Testis (tissue), 5 donors: ENCODE measurements at places on chromosomes 11 and 22. TPM values are rescaled to one million over a fixed set of nuclear protein-coding genes. Genes with fewer than 3 reads are reported as not detected.

The RFPL1 gene
- 0.37 TPM for total RNA-seq

The PLAAT2 gene
- 1.2 TPM for total RNA-seq

The F2 gene
- 2.4 TPM for total RNA-seq

The MOGAT2 gene
- 0.19 TPM for total RNA-seq

The VWCE gene
- total RNA-seq: 11.1 TPM

The OSM gene
- total RNA-seq: not detected

The MUC2 gene
- 0.93 TPM for total RNA-seq

The TMEM191B gene
- 79.9 TPM for total RNA-seq

The MRGPRE gene
- total RNA-seq: 1.0 TPM

DNA sequence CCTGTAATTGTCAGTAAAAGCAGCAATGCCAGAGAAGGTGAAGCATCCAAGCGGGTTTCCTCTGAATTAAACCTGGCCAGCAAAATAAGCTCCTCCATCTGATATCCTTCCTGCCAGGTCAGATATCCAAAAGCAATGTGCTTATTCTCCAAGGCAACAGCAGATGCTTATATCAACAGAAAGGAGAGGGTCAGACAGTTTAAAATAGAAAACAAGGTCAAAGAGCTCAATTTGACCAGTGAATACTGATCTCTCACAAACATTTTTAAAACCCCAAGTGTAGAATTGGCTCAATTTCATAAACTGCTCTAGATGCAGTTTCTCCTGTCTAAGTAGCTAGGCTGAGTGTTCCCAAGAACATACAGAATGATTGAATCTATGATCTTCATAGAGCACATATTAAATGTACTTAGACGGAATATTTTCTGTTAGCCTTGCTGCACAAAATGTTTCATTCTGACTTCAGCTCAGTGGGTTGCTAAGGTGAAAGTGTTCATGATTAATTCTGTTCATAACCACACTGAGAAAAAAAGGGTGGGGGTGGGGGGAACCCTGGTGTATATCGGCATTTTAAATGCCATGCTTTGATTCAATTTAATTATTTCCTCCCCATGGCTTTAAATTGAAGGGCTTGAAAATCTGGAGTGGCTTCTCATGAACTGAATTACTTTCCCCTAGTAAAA, 174.2 kb upstream of the ARHGAP20 start:
- DNase-seq: no peak

DNA sequence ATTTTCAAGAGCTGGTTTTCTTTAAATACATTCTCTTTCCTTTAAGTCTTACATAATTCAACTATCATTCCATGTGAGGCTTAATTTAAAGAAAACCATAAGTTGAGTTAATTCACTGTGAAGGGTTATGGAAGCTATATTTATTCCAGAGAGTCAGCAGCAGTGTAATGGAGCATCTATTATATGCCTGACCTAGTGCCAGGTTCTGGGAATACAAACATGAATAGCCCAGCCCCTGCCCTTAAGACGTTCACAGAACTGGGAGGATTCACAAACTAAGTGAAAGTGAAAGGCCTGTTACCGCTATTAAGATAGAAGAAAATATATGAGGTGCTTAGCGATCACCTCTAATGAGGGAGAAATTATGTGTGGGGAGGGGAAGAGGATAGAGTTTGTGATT, 408.9 kb upstream of the CCDC90B start:
- DNase-seq: no peak

DNA sequence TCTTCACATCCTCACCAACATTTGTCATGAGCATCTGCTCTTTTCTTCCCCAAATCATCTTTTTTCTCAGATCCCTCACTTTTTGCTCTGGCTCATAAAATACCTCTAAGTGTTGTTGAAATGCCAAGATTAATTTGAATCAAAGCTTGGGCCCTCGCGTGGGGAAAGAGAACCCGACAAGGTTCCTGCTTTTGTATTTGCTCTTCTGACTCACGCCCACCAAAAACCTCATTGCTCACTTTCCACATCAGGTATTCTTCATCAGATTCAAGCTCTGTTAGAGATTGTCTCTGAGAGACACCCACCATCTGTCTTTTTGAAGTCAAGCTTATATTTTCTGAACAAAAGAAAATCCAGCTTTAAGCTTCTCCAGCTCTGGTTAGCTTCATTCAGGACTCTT, 52.9 kb upstream of the FBXO3 start:
- no peak for DNase-seq

DNA sequence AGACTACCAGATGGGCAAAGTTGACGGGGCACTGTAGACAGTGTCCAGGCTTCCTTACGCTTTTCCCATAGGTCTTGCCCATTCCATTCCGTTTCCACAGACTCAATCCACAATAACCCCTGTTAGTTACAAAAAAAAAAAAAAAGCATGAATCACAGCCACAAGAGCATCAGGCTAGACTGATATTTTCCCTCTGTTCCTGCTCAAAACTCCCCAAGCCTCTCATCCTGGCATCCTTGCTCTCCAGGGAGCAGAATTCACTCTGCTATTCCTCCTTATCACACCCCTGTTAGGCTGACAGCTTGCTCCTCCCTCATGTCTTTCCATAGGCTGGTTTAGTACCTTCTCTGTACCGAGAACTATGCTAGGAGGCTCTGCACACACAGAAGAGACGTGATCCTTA, 42.2 kb downstream of the TMEM123 start:
- DNase-seq: no peak

DNA sequence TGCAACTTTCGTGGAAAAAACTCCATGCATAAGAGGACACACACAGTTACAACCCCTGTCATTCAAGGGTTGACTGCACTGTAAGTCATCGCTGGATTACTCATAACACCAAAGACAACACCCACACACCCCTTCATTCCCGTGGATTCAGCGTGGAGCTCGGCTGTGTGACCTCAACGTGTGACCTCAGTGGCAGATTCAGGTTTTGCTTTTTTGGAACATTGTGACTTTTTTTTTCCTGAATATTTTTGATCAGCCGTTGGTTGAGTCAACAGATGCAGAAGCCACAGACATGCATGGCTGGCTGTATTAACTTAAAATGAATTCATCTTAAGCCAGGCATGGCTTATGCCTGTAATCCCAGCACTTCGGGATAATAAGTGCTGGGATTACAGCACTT, 19.7 kb upstream of the MUC5AC start:
- no peak for DNase-seq

DNA sequence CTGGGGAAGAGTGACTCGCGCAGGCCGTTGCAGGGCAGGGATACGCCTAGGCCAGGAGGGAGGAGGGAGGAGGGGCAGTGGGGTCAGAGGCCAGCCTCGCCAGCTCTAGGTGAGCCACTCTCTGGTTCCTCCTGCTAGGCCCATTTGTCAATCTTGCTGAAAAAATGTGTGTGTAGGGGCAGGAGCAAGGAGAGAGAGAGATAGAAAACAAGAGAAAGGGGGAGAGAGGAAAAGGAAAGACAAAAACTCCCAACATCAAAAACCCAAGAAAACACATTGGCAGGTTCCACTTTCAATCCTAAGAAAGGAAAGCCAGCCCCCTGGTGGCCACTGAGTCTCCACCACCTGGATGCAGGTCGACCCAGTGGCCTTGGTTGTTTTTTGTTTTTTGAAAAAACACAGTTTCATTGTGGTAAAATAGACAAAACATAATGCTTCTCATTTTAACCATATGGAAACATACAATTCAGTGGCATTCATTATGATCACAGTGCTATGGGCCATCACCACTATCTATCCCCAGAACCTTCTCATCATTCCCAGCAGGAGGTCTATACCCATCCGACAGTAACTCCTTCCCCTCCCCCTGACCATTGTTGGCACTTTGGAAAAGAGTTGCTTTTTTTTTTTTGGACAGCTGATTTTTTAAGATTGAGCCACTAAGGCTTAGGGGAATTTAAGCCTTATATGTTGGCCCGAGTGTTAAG, 10.9 kb downstream of the OMP start:
- peak; percentile 67 for DNase-seq

DNA sequence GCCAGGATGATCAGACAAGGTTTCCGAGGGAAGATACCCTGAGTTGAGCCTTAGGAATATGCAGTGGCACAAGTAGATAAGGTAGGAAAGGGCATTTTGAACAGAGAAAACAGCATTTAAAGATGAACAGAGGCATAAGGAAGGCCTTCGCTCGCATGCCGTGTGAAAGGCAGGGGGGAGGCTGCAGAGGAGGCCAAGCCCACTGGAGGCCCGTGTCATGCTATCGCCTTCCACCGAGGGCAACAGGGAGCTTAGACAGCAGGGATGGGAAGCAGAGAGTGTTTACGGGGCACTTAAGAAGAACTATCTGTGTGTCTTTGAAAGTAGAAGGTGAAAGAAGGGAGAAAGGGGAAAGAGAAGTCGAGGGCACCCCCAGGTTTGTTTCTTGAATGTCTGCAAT, 148.3 kb downstream of the PKNOX2 start:
- no peak for DNase-seq

- no peak for DNase-seq
These were observed 6.7 kb downstream of the SLC37A2 start for GRCh38 chr11:125069796-125070195.

- no peak for DNase-seq
These were observed 1.3 kb downstream of the SCARF2 start for GRCh38 chr22:20436307-20436767.

DNA sequence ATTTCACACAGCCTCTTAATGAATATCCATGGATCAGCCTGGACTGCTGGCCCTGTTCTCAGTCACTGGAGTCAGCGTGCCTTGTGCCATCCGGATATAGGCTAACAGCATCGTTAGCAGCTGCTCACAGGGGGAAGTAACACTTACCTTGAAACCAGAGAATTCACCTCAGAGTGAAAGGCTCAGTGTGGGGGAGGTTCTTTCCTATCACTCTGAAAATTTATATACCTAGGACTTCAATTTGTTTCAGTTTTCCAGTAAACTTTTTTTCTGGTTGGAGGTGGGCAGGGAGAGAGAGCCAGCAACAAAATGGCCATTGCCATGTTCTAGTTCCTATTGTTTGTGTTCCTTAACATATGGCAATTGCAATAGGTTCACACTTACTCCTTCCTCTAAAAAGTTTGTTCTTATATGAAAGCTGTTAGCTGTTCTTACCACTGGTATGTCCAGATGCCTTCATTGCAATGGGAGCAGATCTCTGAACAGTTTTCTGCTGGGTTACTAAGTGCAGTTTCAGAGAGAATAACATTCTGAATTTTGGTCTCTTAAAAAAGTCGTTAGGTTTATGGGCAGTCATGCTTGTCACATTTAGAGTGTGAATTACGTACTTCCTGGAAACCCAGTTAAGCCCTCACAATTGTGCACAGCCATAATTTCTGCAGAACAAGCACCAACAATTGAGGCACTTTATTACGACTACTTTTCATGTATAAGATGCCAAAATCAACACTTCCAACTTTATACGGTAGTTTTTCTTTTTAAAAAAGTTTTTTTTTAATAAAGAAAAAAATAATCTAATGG, 247.6 kb downstream of the CADM1 start:
- DNase-seq: no peak

DNA sequence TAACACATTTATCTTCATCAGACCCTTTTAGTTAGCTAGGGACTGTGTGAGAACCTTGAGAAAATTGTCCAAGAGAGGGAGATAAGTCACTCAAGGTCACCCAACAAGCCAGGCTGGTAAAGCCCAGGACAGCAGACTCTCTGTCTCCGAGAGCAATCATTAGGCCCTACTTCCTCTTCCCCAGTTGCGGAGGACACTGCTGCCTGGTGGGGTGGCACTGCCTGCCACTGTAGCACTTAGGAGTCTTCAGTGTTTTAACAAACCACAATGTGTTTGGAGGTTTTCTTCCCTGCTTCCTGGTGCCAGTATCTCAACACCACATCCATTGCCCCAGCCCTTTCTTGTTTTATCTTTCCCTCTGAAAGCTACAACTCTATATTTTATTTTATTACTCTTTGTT, 132.1 kb upstream of the LDLRAD3 start:
- peak; percentile 27 for DNase-seq

GRCh38 chr11:46655631-46656030, 38.3 kb downstream of the ATG13 start:
- no peak for DNase-seq

DNA sequence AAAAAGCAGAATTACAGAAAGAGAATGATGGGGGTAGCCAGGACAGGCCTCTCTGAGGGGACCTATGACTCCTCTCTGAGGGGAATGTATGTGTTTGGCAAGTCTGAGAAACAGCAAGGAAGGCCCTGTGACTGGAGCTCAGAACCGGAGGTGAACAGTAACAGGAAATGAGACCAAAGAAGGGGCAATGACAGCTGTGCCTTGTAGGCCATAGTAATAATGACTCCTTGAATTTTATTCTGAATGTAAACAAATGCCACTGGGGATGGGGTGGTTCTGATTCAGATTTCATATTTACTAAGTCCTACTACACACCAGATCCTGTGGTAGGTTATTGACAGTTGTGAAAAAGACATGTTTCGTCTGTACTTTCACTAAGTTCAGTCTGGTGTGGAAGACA, 52.8 kb upstream of the APOA1 start:
- DNase-seq: no peak

DNA sequence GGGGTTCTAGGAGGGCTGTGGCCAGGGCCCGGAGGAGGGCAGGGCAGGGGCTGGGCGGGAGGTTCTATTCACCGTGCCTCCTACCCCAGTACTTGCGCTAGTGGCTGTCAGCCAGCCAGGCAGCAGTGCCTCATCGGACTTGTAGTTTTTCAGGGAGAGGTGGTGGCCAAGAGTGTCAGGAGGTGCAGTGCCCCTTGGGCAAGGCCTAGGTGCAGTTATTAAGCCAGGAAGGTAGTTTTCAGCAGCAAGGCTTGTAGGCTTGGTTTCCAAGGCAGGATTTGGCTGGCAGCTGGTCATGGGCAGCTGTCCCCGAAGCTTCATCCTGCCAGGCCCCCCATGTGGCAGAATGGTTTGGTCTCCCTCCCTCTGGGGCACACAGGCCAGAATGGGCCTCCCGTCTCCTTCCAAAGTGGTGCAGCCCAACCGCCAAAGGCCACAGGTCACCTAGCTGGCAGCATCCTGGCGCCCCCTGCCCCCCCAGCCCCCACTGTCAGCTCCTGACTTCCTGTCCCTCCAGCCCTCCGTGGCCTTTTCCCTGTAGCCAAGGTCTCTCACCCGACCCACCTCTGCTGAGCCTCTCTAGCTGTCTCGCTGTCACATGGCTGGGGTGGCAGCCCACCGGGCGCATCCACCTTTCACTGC, 8.5 kb downstream of the CCDC88B start:
- DNase-seq: no peak

GRCh38 chr22:28989484-28989883, 72.1 kb downstream of the C22orf31 start:
- DNase-seq: no peak

- no peak for DNase-seq
These were observed 1.8 kb downstream of the LDHAL6A start for GRCh38 chr11:18457450-18457849.

- DNase-seq: no peak
These were observed 72.5 kb upstream of the C11orf87 start for GRCh38 chr11:109349276-109350080.

DNA sequence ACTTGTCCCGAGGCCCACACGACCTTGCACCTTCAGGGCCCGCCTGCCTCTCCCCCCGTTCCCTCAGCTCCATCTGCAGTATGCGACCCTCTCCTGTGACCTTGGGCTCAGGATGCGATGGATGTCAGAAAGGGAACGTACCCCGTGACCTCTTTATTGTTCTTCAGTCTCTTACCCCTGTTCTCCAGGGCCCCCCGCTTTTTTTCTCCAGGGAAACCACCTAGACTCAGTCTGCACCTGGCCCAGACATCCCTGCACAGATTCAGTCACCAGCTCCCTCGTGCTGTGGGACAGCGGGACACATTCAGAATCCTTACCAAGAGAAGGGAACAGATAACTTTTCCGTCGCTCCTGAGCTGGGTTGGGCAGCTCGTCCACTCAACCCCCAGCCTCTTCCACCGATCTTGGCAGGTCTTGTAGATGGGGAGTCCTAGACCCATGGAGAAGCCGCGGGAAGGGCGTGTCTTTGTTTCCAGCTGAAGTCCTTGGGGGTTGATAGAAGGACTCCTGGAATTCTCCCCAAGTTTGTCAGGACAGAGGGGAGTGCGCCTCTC, 1.4 kb upstream of the PHOX2A start:
- DNase-seq: no peak

- DNase-seq: peak; percentile 97
These were observed 663.7 kb upstream of the B3GAT1 start for GRCh38 chr11:135075740-135076139.
